ENCODE measurements at places on chromosomes 11 and 22.

DNA sequence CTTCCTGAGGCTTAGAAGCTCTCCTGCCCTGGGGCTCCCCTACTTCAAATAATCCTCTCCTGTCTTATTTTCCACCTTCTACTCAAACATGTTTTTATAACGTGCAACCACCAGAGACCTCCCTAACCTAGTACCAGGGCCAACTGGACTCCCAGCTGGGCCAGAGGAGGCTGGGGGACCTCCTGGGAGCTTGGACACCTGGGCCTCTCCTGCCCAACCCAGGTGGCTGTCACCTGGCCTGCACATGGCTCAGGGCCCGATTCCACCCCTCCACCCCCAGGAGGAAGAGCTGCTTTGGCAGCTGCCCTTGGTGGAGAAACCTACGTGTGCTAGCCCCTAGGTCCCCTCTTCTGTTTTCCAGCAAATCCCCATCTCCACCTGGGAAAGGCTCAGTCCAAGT, 105.2 kb downstream of the ABTB2 start:
- no peak for DNase-seq
- H3K4me3 ChIP-seq = no peak overlapping the region
- H3K4me1 ChIP-seq = peaks cover 16% of the 10 kb centered on the region

- no peaks in the 10 kb centered on the region for H3K36me3 ChIP-seq
- no peaks in the 10 kb centered on the region for H3K4me1 ChIP-seq
These were observed 35.0 kb upstream of the MOB2 start for GRCh38 chr11:1521382-1522080.

DNA sequence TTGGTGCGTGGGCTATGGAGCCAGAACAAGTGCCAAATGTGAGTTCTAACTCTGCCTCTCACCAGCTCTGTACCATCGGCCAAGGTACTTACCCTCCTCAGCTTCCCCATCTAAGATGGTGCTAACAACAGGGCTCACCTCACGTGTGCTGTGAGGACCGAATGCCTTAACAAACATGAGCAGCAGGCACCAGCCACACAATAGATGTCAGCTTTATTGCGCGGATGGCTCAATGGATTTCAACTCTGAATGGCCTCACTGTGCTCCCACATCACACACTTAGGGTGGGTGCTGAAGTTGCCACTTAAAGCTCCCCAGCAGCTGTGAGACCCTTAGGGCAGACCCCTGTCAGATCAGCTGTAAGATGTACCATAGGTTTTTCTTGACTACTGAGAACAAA, 24.1 kb downstream of the RELT start:
- H3K36me3 ChIP-seq = peaks cover 8% of the 10 kb centered on the region
- H3K27me3 ChIP-seq = no peaks in the 10 kb centered on the region
- DNase-seq = no peak
- no peak overlapping the region for H3K4me3 ChIP-seq
- H3K4me1 ChIP-seq = no peaks in the 10 kb centered on the region

GRCh38 chr11:64238999-64239398, 1.9 kb upstream of the FKBP2 start:
- no peak overlapping the region for H3K27ac ChIP-seq
- H3K4me1 ChIP-seq = peaks cover 65% of the 10 kb centered on the region
- no peaks in the 10 kb centered on the region for H3K27me3 ChIP-seq
- no peak for DNase-seq
- H3K36me3 ChIP-seq = peaks cover 7% of the 10 kb centered on the region
- H3K4me3 ChIP-seq = no peak overlapping the region

DNA sequence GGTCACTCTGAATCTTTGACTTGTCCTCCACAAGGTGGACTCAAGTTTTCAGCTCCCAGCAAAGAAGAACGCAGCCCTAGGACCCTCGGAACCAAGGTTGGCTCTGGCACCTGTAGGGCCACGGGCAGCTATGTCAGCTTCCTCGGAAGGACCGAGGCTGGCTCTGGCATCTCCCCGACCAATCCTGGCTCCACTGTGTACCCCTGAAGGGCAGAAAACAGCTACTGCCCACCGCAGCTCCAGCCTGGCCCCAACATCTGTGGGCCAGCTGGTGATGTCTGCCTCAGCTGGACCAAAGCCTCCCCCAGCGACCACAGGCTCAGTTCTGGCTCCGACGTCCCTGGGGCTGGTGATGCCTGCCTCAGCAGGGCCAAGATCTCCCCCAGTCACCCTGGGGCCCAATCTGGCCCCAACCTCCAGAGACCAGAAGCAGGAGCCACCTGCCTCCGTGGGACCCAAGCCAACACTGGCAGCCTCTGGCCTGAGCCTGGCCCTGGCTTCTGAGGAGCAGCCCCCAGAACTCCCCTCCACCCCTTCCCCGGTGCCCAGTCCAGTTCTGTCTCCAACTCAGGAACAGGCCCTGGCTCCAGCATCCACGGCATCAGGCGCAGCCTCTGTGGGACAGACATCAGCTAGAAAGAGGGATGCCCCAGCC, 2.2 kb downstream of the INPP5J start:
- no peak for DNase-seq
- H3K4me1 ChIP-seq = 0 out of 2 replicates have a peak, but pooled peaks cover 4% of the 10 kb centered on the region
- no peak overlapping the region for H3K27ac ChIP-seq
- no peaks in the 10 kb centered on the region for H3K27me3 ChIP-seq
- no peak overlapping the region for H3K4me3 ChIP-seq

All from PC-3 (cell line).